ENCODE measurements at places on chromosomes 7 and 10.
A peak's percentile ranks its signal among the peaks of the same experiment; 100 is the strongest.

DNA sequence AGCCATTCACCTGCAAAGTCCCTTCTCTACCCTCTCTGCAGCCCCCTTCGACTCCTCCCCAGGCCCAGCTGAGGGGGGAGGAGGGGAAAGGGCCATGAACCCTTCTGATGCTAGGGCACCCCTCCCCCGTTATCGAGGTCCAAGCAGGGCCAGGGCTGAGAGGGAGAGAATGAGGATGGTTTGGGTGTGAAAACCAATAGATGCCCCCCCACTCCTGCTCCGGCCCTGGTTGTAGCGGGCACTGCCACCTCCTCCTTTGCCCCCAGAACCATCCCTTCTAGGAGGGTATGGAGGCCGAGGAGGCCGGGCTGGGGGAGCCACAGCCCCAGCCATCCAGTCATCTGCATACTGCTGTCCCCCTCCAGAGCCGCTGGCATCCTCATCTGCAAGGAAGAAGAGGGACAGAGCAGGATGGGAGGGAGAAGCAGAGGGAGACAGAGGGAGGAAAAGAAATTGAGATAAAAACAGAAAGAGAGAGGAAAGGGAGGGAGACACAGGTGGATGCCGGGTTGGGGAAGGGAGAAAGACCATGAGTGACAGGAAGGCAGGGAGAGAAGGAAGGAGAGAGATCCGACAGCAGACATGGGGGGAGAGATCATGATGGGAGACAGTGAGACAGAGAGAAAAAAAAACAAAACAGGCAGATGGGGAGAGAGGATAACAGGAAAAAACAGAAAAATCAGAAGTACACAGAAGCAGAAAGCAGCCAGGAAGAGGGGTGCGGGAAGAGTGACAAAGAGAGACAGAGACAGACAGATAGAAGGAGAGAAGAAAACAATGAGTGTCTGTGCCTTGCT is 1.9 kb upstream of the GAL3ST4 start:
- DNase-seq, result no peak

DNA sequence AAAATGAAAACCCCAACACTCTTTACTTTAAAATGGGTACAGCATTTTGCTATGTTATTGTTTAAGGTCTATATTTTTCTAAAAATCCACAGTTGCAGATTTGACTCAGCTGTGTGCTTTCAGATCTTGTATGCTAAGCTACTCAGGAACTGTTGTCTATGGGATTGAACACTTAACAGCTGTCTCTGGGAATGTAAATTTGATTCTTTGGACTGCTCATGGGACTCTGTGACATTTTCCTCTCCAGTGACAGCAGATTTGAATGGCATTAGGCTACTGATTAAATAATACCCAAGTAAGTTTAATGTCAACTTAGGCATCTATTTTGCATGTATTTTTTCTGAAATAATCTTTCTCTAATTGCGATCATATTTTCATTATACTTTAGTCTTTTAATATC is 1.7 kb upstream of the CD36 start:
- no peak for DNase-seq

DNA sequence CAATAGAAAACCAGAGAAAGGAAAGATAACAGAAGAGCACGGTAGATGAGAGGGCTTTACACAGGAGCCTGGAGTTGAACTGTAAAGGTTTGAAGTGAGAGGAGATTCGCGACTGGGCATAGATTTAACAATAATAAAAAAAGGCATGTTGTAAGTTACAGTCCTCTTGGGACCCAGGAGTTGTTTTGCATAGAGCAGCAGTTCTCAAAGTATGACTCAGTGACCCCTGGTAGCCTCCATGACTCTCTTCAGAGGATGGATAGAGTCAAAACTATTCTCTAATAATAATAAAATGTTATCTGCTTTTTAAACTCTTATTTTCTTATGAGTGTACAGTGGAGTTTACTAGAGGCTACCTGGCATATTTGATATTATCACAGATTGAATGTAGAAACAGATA is 262.3 kb downstream of the SORCS3 start:
- DNase-seq, result no peak

GRCh38 chr7:27430105-27430504 is 187.5 kb downstream of the EVX1 start:
- no peak for DNase-seq

- no peak for DNase-seq
These were observed 421.5 kb upstream of the LRGUK start for GRCh38 chr7:133705596-133705995.

- DNase-seq, result peak; percentile 96
These were observed 11.7 kb upstream of the VIM start for GRCh38 chr10:17216217-17216900.

DNA sequence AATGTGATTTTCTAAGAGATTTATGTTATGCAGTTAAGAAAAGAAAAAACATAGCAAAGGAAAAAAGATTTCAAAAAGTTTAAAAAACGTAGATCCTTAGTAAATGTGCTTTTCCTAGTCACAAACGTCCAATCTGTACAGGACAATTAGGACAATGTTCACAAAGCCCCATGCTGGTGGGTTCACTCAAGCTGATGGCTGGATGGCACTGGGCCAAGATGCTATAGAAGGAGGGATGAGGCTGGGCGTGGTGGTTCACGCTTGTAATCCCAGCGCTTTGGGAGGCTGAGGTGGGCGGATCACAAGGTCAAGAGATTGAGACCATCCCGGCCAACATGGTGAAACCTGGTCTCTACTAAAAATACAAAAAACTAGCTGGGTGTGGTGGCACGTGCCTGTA is 22.1 kb downstream of the SVIL start:
- DNase-seq, result no peak

- DNase-seq, result peak; percentile 39
These were observed 24.0 kb downstream of the CCSER2 start for GRCh38 chr10:84352251-84352842.

DNA sequence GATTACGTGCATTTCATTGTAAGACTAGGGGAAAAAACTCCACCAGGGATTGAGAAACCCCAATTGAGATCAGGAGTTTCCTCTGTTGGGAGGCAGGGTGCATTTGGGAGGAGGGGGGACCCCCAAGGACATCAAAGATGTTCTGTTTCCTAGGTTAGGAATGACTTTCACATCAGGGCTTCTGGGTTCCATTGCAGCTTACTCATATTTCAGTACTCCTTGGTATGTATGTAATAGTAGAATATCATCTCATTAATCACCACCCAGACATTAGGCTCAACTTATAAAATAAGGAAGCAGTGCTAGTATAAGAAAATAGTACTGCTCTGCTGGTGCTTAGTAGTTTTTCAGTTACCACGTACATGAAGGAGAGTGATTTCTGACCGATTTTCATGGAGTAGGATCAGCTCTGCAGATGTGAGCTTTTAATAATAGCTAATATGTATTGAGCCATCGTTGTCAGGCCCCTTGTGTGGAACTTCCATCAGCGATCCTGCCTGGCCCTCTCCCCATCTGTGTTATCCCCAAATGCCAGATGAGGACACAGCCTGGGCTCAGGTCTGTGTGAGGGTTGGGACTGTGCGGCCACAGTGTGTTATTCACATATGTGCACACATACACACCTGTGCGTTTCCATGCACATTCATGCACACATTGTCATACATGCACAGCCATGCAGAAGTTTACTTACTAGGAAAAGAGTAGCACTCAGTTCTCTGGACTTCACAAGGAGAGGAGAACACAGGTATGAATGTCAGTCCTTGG is 23.5 kb downstream of the UPP1 start:
- no peak for DNase-seq

DNA sequence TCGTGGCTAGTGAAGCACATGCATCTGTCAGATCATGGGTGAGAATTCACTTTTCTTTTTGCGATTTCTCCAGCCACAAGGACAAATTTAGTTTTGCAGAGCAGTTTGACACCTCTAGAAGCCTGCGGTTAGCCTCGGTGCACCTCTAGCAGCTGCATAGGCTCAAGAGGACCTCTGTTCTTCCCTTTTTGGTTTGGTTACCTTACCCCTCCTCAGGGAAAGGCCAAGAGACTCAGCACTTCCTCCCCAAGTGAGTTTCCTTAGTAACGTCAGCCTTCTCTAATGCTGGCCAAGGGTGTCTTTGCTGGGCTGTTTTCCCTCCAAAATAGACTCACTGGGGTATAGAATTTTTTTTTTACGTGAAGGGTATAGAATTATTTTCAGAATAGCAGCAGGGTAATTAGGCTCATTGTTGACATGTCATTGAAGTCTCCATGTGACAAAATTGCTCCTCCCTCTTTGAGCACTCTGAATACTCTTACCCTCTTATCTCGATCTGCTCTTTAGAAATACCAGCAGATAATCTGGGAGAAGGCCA is 97.8 kb downstream of the AUTS2 start:
- DNase-seq, result no peak
